ENCODE measurements at places on chromosomes 1 and 21.

DNA sequence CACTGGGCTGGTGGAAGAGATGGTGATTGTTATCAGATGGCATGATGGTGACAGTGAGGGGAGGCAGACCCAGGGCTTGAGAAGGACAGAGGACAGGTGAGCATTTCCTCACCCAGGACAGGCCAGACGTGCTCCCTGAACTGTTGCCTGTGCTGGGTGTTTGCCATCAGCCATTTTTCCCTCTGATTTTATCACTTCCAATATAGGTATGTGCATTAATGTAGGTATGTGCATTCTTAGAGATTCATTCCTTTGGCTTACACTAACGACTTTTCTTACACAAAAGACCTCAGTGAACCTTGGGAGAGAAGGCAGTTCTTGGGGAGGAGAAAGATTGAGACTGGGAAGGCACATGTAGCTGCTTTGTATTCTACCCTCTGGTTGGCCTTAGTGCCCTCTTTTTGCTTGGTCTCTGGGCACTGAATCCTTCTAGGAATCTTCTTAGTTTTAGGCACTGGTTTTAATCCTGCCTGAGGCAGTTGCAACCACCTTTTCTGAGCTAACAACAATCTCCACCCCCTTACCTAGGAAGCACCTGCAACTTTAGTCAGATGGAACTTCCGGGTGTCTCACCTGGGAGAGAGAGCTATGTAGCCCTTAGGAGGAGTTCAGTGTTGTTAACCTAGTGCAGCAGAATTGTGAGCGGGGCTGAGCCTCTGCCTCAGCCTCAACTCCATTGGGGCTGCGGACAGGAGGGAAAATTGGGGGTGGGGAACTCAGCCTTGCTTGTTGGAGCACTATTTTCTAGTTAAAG lies 30.9 kb downstream of the C1orf116 start:
- DNase-seq, result no peak

GRCh38 chr1:110239441-110240430 lies 29.6 kb downstream of the KCNC4 start:
- DNase-seq, result no peak

- DNase-seq, result no peak
These were observed 8.7 kb downstream of the PLEKHA6 start for GRCh38 chr1:204350857-204351573.

DNA sequence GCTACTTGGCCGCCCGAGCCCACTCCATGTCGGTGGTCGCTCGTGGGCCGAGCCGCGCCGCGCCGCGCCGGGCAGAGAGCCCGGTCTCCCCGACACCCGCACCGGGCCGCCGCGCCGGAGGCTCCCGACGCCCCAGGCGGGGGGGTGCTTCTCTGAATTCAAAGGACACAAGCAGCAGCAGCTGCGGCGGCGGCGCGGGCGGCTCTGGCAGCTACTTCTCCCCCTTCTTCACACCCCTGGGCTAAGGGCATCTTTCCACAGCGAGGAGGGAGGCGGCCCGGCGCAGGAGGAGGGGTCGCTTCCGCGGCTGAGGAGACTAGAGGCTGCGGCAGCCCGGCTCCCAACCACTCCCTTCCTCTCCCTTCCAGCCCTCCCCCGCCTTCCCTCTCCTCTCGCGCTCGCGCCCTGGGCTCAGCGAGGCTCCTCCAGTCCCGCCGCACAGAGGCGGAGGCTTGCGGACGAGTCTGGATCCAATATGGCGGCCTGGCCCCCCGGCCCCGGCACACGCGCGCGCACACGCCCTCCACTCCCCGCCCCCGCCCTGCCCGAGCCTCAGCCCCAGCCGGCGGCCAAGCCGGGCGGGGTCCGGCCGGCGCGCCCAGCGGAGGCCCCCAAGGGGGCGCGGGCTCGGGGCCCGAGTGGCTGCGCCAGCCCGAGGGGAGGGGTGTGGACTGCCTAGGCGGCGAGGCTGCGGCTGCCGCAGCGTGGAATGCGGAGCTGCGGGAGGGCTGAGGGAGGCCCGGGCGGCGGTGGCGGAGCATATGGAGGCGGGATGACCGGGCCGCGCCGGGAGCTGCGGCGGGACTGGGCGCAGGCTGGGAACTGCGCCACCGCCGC lies at the start of gene CDC42BPA:
Gene CDC42BPA (minus strand): TSS at position 477 of the 837 bp plus-strand sequence. CDS start 1,310 bp downstream, outside the sequence.
- DNase-seq, result no peak

DNA sequence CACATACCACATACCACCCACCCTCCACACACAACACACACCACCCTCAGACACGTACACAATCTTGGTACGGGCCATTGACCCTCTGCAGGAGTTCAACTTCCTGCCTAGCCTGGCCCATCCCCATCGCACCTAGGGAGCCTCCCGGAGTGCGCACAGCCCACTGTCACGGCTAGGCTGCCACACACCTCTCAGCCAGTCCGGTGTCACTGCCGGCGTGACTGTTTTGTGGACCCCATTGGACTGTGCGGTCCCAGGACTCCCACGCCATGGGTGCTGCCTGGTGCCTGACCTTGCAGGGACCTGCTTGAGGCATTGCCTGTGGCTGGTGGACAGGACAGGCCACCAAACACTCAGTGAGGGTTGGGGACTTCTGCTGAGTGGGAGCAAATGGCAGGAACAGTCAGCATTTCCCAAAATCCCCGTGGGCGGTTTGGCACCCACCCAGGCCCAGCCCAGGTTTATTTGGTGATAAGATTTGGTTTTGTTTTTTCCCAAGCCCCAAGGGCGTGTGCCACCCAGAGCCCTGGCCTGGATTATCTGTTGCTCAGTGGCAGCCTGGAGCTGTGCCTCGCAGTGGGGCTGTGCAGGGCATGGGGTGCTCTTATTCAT lies 27.7 kb downstream of the RAB7B start:
- DNase-seq, result no peak

All from smooth muscle cell of the brain vasculature (primary cell).